Activated T-cell treated with anti-CD3 and anti-CD28 coated beads for 4 hours (primary cell): ENCODE measurements at places on chromosomes 5 and 9.

DNA sequence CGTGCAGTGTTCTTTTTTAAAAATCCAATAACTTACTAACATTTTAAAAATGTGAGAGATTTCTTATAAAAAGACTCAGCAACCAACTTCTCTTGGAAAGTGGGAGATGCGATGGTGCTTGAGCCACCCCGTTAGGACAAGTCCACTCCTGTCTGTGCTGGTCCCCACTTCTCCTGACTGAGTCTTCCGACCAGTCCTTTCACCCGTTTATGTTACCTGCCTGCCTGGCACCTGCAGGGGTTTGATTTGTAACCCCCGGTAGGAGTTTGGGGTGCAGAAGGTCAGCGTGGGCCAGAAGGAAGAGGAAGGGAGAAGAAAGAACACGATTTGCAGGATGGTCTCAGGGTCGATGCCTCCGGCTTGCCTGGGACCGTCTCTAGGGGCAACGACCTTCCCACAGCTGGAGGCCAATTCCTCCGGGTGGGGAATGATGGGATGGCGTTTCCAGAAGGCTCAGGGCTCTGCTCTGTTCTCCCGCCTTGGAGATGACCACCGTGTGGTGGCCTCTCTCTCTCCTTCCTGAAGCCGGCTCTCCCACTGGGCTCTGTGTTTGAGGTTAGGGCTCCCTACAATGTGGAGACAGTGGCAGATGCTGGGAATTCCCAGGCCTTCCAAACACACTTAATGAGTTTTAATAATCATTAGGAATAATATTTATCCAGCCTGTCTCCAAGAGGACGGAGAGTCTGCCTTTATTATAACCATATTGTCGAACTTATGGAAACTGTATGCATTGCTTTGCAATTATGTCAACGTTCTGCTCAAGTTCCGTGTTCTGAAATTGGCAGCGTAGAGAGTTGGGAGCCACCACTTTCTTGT, 14.8 kb downstream of the COL27A1 start:
- DNase-seq = no peak

- DNase-seq = no peak
Measured at GRCh38 chr9:110116543-110116885, 91.4 kb downstream of the C9orf152 start.

DNA sequence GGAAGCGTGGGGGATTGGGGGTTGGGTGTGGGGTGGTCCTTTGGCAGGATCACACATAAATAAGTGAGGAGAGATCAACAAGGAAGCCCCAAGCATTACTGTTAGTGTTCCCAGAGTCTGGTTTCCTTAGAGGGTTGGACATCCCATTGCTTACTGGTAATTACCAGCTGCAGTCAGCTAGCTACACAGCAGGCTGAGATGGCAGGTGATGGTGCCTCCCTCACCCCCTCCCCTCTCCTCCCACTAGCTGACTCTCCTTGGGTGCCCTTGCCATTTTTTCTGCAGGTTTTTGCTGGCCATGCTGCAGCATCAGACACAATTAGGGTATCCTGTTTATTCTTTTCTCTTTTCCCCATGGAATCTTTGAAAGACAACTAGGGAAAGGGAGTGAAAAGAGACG, 107.5 kb upstream of the TLR4 start:
- DNase-seq = no peak

GRCh38 chr5:165616490-165617405, 2111.3 kb downstream of the MAT2B start:
- no peak for DNase-seq
